CD4-positive, alpha-beta T cell treated with Interleukin-10 for 1 hour (primary cell): ENCODE measurements at places on chromosomes 11 and 22.

- no peak for DNase-seq
These were observed 162.9 kb upstream of the ZBED5 start for GRCh38 chr11:11020747-11021149.

DNA sequence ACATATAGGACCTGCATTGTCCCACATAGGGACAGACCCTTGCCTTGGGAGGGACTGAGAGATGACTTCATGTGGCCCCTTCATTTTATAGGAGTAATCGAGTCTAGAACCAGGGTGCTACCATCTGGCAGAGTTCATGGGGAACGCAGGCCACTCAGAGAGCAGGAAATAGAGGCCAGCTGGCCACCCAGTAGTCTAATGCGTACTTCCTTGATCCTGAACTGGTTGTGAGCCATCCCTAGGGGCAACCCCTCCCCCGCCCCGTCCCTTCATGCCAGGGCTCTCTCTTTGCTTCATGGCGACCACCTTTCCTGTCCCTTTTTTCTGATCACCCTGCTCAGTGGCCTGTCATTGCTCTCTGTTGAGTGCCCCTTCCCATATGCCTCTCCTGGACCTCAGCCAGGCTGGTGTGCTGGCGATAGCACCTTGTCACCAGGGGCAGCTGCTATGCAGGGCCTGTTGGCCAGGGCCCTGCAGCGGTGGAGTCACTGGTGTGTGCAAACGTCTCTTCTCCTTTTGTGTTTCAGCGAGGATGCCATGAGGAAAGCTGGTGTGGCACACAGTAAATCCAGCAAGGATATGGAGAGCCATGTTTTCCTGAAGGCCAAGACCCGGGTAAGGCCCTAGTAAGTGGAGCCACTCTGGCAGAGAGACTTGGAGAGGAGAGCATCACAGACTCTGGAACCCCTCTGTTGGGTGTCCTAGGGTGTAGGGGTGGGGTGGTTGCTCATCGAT, 29.3 kb downstream of the MED15 start:
- DNase-seq = no peak

GRCh38 chr11:60899977-60900376, 6.4 kb downstream of the PRPF19 start:
- DNase-seq = no peak

DNA sequence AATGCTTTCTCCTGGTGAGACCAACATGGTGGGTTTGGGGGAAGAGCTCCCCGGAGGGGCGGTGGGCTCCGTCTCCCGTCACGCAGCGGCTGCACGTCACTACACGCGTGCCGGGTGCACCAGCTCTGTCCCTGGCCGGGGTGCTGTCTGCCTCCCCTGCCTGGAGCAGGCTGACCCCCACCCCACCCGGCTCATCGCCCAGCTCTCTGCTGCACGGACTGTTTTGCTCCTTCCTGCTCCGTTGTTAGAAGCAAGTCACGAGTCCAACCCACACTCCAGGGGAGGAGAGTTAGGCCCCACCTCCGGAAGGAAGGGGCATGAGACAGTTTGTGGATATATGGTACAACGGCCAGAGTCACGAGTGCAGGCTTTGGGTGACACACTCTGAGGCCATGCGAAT, 364.9 kb downstream of the BRD1 start:
- no peak for DNase-seq

GRCh38 chr11:17352950-17353820, 1.6 kb downstream of the NCR3LG1 start:
- DNase-seq = peak; percentile 46
